ENCODE measurements at places on chromosomes 3 and 15.
A peak's percentile ranks its signal among the peaks of the same experiment; 100 is the strongest.

DNA sequence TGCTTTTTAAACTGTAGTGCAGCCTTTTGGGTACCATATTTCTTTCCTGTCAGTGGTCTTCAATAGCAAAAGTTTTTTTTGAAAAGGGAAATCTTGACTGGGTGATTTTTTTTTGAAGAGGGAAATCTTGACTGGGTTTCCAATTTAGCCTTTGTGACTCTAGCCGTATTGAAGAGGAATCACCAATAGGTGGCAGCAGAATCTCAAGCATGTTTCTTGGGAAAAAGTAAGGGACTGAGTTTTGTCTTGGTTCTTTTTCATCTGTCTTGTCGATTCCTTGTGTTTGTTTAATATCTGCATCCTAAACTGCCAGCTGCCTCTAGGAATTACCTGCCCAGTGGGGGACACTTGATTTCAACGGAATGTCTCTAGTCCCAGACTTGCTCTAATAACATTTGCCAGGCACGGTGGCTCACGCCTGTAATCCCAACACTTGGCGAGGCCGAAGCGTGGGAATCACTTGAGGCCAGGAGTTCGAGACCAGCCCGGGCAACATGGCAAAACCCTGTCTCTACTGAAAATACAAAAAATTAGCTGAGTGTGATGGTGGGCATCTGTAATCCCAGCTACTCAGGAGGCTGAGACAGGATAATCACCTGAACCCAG lies 89.2 kb downstream of the RBPMS2 start:
- DNase-seq = peak; percentile 65

DNA sequence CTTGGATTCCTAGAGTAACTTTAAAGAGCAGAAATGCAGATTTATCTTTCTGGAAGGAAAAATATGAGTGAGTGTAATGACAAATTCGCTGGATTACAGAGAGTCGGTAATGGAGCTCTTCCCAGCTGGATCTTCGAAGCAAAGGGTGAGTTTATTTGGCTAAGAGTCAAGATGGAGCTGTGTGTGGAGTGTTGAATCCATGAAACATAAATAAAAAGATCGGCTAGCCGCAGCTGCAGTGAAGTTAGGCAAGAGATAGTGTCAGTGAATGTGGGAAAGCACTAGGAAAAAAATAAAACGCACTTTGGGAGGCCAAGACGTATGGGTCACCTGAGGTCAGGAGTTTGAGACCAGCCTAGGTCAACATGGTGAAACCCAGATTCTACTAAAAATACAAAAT lies 10.3 kb downstream of the NAALADL2 start:
- no peak for DNase-seq

DNA sequence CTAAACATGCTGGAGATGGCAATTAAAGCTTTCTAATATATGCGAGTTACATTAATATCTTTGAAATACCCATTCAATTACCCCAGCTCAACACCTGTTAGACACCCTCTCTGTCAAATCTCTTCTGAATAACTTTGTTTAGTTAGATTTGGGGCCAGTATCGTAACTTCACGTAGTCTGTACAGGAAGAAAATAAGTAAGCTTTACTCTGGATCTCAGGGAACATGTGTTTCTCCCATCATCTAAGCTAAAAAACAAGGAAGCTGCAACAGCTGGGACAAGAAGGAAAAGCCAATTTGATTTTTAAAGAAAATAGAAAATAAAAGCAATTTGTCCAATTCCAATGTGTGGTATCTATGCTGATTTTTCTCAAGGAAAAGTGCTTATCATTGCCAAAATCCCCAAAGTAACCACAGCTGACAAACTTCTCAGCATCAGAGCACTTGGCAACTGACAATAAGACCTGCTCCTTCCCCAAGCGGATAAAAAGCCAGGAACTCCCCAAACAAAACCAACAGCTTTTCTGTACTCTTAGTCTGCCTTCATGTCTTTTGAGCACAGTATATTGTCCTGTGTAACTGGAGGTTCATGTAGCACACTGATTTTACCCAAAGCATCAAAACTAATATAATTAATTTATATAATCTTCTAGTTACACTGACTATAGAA lies 279.1 kb downstream of the ZBTB20 start:
- no peak for DNase-seq

- DNase-seq = peak; percentile 38
Measured at GRCh38 chr3:52532838-52533622, 627 bp downstream of the NT5DC2 start.

- no peak for DNase-seq
Measured at GRCh38 chr3:112585782-112586181, 23.9 kb downstream of the SLC35A5 start.

DNA sequence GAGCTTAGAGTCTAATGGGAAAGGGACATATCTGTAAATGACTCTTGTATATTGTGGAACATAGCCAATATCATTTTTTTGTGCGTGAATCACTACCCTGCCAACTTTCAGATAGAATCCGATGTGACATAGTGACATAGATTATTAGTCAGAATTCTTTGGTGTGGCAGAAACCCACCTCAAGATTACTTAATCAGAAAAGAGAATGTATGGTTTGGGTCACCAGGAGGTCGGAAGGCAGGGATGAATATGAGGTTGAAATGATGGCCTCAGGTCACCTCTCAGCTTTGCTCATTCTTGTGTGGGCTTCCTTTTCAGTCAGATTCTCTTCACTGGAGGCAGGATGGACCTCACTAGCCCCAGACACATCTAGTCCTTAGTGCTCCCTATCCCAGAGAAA lies 41.4 kb downstream of the SNAPC5 start:
- DNase-seq = no peak

DNA sequence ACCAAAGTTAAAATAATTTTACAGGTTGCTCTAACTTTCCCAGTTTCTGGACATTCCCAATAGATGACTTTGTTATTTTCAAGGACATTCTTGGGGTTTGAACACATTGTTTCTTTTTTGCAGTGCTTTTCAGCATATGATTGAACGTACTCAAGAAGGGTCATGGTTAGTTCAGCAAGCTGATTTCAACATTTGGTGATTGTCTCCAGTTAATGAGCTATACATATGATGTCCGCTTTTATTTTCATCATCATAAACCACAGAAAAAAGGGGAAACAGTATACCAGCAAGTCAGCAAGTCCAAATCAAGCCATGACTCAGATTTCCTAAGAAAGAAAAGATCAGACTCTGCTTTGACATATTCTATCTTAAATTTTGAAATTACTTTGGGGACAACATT lies 69.4 kb downstream of the B3GALNT1 start:
- no peak for DNase-seq

DNA sequence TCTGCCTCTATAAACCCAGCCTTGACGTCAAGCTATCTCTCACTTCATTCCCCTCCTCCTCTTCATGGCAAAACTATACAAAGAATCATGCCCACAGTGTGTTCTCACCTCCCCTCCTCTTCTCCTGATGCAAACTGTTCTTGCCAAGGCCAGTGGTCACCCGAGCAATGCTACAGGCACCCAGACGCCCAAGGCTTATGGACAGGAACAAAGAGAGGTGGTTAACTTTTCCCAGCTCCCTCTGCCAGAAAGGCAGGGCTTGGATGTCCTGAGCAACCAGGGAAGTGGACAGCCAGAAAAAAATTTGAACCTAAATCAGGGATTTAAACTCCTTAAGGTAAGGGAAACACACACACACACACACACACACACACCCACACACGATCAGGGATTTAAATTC lies 5.1 kb downstream of the SLC41A3 start:
- no peak for DNase-seq

DNA sequence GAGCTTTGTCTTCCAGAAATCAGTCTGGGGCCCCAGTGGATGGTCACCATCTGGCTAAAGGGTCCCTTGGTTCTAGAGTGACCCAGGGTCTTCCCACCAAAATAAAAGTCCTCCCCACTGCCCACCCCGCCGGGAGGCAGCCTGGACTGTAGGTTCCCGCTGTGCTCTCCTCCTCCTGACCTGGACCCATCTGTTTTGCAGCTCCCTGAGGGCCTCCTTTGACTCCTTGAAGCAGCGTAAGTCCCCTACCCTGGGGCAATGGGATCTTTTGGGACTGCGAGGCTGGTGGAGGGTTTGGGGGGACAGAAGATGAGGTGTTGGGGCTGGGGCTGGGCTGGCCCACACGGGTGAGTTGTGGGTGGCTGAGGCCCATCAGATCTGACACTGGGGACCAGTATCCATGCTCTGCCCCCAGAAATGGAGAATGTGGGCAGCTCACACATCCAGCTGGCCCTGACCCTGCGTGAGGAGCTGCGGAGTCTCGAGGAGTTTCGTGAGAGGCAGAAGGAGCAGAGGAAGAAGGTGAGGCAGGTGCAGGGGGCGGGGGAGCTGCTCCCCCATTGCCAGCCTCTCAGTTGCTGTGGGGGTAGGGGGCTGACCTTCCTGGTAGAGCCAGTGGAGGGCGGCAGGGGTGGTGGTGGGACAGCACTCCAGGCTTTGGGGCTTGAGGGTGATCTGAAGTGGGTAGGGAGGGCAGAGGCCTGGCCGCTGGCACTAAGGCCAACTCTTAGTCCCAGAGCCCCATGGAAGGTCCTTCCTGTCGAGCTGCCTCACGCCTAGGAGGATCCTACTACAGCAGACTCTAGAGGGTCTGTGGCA lies 30.4 kb downstream of the PSTPIP1 start:
- no peak for DNase-seq

DNA sequence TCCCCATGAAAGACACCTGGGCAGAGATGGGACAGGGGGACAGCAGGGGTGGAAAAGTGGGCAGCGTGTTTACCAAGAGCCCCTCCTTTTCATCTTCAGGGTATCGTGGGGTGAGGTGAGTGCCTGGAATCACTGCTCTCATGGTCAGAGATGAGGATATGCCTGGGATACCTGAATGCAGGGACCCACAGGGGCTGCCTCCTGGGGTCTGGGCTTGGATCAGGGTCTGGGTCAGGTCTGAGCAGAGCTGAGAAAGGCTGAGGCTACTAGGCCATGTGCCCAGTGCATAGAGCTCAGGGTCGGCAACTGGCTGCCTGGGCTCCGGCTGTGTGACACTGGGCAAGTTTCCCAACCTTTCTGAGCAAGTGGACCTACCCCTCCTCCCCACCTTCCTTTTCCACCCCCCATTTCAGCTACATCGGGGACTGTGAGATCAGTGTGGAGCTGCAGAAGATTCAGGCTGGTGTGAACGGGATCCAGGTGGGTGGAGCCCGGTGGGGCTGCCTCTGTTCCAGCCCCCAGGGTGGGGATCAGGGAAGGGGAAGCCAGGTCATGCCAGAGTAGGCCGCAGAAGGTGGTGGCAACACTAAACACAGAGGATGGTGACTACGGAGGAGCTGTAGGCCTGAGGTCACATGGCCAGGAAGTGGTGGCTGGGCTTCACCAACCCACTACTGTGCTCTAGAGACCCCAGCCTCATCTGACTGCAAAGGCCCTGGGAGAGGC lies 24.5 kb downstream of the ESYT3 start:
- DNase-seq = no peak

GRCh38 chr3:45244356-45244755 lies 18.3 kb upstream of the TMEM158 start:
- DNase-seq = no peak

- no peak for DNase-seq
Measured at GRCh38 chr3:152073267-152073666, 195.5 kb upstream of the MBNL1 start.

DNA sequence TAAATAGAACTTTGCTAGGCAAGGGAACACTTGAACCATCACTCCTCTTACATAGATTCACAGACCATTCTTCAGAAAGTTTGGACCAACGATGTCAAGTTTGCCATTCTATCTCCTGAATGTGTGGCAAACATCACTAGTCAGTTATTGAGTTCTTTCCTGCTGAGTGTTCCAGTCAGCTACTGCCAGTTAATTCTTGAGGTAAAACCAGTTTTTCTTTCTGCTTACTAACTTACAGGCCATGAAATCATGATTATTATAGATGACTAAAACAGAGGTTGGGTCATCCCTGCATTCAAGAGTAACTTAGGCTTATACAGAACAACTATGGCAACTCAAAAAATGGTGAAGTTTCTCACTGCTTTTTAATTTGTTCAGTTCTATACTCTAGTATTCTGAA lies 88.2 kb downstream of the AP4E1 start:
- no peak for DNase-seq

GRCh38 chr3:156483002-156483401 lies 71.9 kb downstream of the SSR3 start:
- no peak for DNase-seq

DNA sequence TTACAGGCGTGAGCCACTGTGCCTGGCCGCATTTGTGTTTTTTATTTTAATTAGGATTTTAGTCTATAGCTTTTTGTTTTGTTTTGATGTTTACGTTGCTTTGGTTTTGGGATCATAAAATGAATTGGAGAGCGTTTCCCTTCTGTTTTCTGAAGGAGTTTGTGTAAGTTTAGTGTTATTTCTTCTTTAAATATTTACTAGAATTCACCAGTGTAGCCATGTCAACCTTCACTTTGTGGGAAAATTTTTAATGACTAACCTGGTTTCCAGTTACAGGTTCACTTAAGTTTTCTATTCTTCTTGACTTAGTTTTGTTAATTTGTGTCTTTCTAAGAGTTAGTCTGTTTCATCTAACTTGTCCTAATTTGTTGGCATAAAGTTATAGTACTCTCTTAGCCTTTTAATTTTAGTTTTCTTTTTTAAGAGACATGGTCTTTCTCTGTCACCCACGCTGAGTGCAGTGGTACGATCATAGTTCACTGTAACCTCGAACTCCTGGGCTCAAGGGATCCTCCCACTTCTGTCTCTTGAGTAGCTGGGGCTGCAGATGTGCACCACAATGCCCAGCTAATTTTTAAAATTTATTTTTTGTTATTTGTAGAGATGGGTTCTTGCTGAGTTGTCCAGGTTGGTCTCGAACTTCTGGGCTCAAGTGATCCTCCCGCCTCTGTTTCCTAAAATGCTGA lies 61.0 kb downstream of the CHD2 start:
- DNase-seq = no peak

DNA sequence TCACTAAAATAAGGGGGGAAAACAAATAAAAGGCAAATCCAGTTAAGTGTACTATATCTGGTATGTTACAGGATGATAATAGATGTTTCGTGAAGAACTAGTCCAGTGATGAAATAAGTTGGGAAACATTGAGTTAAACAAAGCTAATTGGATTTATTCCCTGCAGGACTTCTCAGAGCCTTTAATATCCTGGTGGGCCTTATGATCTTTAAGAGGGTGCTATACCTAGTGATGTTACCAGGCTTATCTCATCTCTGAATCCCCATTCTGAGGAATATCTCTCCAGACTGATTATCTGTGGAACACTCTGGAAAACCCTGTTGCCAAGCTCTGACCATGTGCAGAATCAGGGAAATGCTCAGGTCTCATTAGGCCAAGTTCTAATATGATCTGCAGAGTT lies 54.8 kb upstream of the POMGNT2 start:
- DNase-seq = no peak

GRCh38 chr3:100067589-100067988 lies 46.7 kb downstream of the FILIP1L start:
- no peak for DNase-seq

GRCh38 chr3:73557986-73558726 lies 66.6 kb downstream of the PDZRN3 start:
- DNase-seq = no peak

- no peak for DNase-seq
Measured at GRCh38 chr3:113210604-113211329, 590 bp upstream of the BOC start.

All from urothelium cell line (cell line).